ENCODE measurements at places on chromosomes 16 and 17.

DNA sequence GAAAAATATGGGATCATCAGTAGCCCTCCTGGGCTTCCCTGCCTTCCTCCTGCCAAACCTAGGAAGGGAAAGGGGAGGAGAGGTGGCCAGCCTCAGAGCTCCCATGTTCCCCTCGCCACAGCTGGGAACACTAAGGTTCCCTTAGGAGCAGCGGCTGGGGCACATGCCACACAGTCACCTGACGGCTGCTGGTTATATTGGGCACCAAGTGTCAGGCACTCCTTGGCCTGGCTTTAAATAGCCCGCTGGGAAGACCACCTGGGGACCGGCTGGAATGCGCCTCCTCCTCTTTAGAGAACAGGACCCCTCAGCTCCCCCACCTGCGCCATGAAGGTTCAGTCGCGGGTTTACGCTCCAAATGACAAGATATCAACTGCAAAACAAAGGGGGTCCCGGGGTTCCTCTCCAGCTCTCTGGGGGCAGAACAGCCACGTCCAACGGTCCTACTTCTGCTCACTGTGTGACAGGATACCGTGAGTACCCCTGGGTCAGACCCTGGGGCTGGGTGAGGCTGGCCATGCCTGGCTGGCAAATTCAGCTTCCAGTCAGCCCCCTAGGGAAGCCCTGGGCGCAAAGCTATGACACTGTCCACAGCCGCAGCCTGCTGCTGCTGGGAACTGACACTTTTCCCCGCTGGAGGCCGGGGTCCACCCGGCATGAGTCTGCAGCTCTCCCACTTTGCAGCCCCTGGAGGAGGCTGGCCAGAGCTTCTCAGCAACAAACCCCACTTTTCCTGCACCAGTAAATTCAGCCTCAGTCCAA, 3.3 kb downstream of the SMIM5 start:
- DNase-seq: no peak

DNA sequence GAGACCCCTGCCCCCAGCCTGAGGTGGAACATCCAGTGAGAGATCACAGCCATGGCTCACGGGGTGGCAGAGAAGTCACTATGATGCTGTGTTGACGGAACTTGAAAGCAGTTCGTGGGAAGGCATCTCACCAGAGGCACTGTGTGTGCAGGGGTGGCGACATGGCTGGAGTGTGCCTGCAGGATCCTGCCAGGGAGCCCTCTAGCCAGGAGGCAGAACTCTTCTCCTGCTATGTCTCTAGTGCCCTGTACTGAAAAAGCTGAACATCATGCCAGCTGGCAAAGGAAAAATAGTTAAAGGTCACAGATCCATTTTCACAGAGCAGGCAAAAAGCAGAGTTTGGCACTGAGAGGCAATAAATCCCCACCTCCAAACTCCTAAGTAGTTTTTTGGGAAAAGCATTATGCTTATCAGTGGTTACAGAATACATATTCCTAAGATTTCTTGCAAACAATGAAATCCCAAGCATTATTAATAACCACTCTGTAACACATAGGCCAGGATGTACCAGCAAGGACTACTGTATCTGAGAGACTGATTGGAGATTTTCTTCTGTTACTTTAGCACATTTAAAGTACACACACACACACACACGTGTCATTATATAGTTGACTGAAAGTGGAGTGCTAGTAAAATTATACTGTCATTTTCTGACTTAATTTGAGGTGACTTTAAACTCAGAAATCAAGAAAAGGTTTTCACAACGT, 36.8 kb downstream of the TNRC6C start:
- no peak for DNase-seq

DNA sequence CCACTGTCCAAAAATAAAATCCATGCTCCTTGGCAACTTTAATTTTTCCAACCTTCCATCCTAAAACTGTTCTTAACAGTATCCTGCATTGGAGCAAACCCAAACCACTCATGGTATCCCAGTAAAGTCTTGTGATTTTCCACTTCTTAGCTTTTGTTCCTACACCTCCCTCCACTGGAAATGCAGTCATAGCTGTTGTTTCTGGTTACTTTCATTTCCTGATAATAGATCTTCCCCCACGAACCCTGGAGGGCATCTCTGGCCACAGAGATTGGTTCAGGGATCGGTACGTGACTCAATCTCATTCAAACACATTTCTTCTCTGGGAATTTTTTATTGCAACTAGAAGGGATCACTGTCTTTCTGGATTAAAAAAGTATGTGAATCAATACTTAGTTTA, 276.0 kb downstream of the GRIN2A start:
- DNase-seq: no peak

GRCh38 chr16:56630134-56630533, 2.3 kb upstream of the MT1M start:
- no peak for DNase-seq

DNA sequence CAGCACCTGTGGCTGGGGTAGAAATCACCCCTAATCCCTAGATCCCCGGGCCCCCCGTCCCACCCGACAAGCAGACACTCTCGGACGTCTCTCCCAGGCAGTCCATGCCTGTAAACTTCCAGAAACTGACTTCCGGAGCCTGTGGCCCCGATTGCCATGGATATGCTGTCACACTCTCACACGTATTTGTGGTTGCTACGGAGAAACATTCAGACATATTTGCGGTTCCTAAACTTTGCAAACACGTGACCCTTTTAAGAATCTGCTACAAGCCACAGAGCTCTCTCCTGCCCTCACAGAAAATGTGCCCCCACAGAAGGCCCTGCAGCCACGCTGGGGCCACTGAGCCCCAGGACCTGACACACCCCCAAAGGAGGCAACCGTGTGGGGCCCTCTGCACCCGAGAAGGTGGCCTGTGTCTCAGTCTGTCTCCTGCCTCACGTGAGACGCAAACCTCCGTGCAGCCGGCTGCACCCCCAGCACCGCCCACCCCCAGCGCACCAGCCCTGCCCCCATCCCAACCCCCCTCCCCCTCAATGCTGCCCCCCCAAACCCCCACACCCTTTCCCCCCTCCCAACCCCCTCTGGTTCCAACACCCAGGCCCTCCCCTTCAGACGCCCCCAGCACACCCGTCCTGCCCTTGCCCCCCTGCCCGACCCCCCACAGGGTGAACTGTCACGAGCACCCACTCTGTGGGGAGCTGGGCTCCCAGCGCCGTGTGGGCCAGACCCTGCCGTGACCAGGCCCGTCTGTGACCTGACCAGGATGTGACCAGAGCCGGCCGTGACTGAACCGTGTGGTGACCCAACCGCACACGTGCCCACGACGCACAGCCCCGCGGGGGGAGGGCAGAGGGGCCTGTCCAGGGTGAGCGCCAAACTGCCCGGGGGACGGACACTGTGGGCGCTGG, 66.3 kb upstream of the METRNL start:
- DNase-seq: no peak

DNA sequence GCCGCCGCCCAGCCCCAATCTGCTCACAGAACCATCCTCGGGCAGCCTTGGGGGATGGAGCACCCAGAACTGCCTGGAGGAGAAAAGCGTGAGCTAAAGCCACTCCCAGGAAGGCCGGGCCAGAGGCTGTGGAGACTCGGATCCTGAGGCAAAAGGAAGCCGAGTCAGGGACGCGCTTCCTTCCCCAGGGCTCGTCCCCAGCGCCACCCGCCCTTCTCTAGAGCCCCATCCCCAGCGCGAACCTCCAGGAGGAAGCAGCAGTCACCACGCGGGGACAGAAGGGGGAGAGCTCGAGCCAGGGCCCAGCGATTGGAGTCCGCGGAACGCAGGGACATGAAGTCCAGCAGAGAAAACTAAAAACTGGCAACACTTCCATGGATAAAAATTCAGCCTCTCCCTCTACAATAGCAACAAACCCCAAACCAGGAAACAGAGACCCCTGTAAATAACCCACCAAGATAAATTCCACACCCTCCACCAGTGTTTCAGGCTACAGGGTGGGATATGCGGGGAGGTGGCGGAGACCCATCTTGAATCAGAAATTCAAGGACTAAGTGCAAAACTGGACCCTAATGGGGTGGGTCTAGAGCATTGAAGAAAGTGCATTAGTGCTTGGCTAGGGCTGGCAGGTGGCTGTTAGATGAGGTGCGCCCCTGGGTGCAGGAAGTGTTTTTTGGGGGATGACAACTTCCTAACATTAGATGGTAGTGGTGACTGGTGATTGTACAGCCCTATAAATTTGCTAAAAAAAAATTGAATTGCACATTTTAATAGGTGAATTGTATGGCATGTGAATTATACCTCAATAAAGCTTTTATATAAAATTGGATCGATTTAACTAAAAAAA, 116.1 kb upstream of the METRNL start:
- DNase-seq: no peak

DNA sequence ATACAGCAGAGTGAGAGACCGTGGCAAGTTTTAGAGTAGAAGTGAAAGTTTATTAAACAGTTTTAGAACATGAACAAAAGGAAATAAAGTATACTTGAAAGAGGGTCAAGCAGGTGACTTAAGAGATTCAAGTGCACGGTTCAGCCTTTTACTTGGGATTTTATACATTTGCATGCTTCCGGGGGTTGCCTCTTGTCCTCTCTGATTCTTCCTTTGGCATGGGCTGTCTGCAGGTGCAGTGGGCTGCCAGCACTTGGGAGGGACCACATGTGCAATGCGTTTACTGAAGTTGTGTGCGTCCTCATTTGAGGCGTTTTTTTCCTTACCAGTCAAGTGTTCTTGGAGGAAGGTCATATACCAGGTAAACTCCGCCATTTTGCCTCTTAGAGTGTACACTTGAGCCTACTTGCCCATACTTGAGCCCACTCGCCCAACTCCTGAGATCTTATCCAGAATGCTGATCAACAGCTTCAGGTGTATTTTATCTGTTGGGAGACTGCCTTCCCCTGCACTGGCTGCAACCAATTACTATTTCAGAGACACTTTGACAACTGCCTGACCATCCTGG, 195.2 kb downstream of the IRX5 start:
- DNase-seq: no peak

GRCh38 chr17:68771867-68772515, 170.8 kb upstream of the FAM20A start:
- DNase-seq: no peak

GRCh38 chr16:55487048-55487803, 8.2 kb downstream of the MMP2 start:
- DNase-seq: no peak

- no peak for DNase-seq
These were observed 88.7 kb upstream of the CCL2 start for GRCh38 chr17:34166352-34166751.

DNA sequence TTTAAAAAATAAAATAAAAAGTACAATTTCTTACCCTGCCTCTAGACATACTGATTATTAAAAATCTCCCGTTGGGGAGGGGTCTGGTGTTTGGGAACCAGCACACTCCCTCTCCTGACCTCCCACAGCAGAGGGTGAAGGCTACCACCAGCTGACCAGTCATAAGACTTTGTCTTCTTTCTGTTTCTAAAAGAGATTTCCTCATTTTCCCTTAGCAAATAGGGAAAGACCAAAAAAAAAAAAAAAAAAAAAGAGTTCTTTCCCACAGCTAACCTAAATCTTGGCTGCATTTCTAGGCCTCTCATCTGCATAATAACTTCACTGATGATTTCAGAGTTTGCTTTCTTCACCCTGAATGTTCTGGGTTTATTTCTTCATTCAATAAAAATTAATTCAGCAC, 30.3 kb downstream of the CDK5RAP3 start:
- DNase-seq: no peak

- DNase-seq: no peak
These were observed 14.7 kb downstream of the GSPT1 start for GRCh38 chr16:11901091-11901490.

Measured in LNCaP clone FGC (cell line).